ENCODE measurements at places on chromosomes 6 and 20.

GRCh38 chr6:169518451-169518850 is 183.4 kb downstream of the WDR27 start:
- DNase-seq, result no peak

- DNase-seq, result no peak
Observed at GRCh38 chr6:149054559-149055194, 262.8 kb upstream of the TAB2 start.

GRCh38 chr6:88472851-88473525 is 306.8 kb upstream of the CNR1 start:
- no peak for DNase-seq

DNA sequence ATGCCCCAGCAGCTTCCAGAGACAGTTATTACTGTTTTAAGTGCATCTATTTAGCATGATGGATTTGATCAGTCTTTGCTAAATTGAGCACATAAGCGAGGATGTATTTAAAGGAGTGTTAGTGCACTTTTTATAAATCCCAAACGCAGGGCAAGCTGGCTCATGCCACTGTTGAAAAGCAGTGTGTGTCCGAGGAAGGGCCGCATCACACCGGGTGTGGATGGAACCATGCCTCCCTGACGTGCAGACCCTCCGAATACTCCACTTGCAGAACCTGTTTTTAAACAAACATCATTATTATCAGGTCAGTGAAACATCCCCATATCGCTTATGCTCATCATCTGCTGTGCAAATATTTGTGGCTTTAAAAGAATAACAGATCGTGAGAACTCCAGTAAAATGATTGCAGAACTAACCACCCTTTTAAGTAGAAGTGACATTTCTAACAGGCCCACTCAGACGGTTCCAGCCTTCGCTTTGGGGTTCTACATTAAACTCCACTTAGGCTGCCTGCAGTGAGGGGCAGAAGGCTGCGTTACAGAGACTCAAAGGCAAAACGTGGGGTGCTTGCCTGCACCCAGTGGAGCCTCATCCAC is 190.1 kb downstream of the CDH4 start:
- no peak for DNase-seq

GRCh38 chr20:32456869-32457478 is 98.8 kb downstream of the ASXL1 start:
- no peak for DNase-seq

DNA sequence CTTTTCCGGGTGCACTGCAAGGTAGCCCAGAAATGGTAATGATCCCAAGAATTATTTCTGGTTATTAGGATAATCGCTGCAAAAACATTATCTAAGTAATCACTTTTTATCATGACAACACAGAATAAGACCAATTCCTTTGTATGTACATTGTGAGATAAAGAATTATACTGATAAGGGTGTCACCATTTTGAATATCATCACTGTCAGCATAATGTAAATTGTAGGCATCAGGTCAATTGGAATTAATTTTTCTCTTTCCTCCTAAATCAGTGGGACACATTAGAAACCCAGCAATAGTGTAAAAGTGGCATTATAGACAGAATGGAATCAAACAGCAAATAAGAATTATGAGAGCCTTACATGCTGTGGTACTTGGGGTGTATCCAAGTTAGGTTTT is 183.1 kb upstream of the SCGN start:
- DNase-seq, result no peak

GRCh38 chr20:63405102-63405730 is 44.1 kb upstream of the CHRNA4 start:
- DNase-seq, result no peak

DNA sequence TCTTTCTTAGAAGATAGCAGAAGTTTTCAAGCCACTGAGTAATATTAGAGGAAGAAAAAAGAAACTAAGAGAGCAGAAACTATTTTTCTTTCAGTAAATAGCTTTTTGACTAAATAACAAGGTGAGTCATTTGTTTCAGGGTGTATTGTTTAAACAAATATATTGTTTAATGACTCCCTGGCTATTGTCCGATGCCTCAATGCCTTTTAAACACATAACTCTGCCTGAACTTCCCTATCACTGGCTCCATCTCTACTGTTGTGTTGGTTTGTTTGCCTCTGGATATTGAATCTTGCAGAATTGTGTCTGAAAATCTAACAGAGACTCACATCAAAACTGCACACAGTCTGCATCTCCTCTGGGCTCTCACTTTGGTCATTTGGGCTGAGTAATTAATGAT is 19.6 kb upstream of the CLIC5 start:
- DNase-seq, result no peak

GRCh38 chr20:17655865-17656479 is 26.1 kb downstream of the RRBP1 start:
- no peak for DNase-seq

- DNase-seq, result no peak
Observed at GRCh38 chr6:129959358-129959930, 58.9 kb upstream of the L3MBTL3 start.

- DNase-seq, result no peak
Observed at GRCh38 chr20:53296025-53296424, 297.6 kb downstream of the ZNF217 start.

DNA sequence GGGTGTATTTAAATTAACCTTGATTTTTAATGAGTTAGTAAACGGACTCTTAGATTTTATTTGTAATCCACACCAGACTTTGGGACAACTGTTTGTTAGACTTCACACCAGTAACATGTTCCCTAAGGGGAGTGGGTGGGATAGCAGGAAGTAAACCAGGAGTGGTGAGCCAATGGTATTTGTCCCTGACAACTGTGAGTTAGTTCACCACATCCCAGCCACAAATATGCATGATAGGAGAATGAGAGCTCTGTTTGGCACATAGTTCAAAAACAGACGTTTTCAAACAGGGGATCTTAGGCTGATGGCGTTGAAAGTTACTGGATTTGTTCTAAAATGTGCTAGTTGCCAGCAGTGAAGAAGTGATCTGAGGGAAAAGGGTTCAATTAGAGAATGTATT is 18.7 kb upstream of the COL10A1 start:
- no peak for DNase-seq

DNA sequence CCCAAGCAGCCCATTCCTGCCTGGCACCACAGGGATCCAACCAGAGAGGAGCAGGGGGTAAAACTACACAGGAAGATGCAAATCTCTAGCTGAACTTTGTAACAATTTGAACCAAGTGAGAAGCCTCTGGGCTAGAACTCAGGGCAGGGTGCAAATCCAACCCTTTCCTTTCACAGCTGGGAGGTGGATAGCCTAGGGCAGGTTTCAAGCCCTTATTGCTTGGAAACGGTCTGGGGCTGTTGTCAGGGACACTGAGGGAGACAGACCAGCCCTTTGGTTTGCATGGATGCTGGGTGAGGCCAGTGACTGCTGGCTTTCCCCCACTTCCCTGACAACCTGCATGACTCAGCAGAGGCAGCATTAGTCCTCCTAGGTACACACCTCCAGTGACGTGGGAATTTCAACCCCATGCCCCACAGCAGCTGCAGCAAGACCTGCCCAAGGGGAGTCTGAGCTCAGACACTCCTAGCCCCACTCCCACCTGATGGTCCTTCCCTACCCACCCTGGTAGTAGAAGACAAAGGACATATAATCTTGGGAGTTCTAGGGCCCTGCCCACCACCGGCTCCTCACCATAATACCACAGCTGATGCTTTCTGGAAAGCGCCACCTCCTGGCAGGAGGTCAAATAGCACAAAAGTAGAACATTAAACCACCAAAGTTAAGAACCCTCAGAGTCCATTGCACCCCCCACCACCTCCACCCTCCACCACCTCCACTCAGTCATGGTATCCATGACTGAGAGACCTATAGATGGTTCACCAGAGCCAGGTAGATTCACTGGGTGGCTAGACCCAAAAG is 797.7 kb upstream of the MAN1A1 start:
- DNase-seq, result no peak

DNA sequence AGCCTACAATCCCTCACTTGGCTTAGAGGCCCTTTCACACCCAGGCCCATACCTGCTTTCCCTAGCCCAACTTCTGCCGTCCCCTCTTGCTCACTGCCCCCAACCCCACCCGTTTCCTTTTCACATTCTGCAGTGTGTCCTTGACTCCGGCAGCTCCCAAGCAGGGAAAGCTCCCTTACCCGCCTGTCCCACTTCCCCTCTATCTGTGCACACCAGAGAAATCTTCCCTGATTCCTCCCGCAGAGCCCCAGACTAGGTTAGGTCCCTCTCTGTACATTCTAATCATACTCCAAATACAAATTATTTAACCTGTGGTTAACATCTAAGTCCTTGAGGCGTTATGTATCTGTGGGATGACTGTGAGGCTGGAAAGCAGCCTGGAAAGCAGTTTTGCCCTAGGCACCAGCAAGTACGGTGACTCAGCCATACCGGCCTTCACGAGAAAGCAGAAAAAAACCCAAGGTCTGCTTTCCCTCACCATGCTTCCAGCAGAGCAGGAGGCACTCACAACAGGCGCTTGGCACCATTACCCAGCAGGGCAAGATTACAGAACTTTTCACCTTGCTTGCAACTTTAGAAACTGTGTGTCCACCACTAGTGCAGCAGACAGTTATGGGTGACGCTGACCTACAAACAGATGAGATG is 22.3 kb downstream of the ELOVL5 start:
- DNase-seq, result no peak

DNA sequence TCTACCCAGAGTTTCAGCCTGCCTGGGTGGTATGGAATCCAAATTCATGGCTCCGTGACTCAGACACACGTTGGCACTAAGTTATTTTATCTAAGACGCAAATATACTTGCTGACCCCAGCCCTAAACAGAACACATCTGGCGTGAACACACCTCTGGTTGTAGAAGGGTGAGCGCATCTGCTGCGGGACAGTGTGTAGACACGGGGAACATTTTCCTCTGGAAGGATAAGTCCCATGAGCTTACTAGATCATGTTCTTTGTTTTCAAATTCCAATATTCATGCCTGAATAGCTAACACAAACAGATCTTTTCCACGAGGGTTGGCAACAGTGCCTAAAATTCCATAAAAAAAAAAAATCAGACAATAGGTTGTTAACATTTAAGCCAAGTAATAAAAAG is 87.8 kb downstream of the TMEM170B start:
- DNase-seq, result no peak

DNA sequence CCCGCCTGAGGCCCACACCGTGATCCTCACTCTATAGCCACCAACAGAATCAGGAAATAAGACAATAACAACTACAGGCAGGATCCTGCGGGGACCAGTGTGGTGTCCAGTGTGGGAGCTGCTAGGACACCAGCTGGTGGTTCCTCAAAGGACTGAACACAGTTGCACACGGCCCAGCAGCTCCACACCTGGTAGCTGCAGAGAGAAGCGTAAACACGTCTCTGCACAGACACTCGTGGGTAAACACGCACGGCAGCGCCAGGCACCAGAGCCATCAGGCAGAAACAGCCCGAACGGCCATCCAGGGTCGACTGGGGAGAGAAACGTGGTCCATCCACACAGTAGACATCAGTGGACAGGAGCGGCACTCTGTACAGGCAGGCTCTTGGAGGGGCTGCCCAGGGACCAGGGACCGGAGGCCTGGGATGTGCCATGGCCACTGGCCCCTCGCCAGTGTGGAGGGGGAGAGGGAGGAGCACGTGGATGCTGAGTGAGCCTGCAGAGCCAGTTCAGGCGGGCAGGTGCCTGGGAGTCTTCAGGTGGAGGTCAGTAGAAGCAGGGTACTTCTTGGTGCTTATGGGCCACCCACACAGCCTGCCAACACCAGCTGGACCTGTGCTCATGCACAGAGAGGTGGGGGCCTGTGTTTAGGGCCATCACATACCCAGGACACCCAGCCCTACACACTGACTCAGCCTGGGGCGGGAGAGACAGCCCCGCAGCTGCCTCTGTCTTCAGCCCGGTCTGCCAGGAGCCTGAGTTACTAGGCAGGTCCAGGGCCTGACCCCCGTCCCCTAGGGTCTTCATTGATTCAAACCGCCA is 7.4 kb upstream of the LAMA5 start:
- no peak for DNase-seq

DNA sequence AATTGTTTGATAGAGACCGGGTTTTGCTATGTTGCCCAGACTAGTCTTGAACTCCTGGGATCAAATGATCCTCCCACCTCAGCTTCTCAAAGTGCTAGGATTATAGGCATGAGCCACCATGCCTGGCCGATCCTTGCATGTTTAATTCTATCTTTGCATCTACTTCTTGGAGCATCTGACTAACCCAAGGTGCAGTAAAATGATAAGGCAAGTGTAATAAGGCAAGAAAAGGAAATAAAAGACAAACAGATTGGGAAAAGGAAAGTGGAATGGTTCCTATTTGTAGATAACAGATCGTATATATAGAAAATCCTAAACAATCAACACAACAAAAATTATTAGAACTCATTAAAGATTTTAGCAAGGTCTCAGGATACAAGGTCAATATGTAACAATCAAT is 36.8 kb upstream of the SNX9 start:
- no peak for DNase-seq

DNA sequence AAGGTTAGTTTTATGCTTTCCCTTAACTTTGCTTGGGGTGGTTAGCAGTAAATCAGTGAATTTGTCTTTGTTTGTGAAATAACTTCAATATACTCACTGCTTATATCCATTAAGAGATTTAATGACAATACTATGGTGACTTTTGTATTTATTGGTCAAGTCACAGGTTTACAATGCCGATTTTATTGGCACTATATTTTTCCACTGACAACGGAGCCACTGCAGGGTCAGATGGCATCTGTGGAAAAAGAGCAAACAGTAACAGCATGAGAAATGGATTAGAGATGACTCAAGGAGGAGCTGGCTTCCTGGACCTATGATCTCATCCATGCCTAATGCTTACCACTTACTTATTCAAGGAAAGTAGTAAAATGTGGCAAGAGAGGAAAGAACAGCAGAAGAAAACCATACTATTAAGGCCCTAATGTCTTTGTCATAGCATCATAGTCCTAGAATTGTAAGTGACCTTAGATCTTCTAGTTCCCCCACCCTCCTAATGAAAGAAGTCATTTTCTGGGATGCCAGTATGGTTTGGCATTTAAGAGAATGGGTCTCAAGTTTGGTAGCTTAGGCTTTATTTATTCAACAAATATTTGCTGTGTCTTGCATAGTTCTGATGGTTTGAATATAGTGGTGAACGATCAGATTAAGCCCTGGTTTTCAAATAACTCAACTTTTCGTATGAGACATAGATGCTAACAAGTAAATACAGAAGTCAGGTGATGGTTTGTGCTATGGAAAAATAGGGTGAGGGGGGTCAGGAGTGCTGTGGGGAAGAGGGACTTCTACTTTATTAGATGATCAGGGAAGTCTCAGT is 18.5 kb downstream of the RNF144B start:
- no peak for DNase-seq

All from CD4-positive, alpha-beta T cell treated with Interleukin-17A for 1 hour (primary cell).